Hematopoietic multipotent progenitor cell treated with erythropoietin and hydrocortisone succinate and interleukin-3 and kit ligand, for 4 days (in vitro differentiated cells): ENCODE measurements at places on chromosomes 11 and 22.
A peak's percentile ranks its signal among the peaks of the same experiment; 100 is the strongest.

GRCh38 chr11:61899146-61899841 is 7.9 kb upstream of the FADS3 start:
- DNase-seq = peak; percentile 94

DNA sequence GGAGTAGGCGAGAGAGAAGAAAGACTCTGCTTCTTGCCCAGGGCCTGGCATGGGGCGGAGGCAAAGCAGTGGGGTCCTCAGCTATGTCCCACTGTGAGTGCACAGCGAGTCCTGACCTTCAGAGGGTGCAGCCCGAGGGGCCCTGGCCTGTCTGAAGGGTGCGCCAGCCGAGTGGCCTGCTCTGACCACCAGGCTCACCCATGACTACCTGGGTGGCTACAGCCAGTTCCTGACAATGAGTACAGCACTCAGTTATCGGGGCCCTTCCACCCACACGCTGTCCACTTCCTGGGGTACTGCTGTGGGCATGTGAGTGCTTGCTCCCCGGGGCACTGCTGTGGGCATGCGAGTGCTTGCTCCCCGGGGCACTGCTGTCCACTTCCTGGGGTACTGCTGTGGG is 74.1 kb upstream of the B3GAT1 start:
- DNase-seq = no peak

GRCh38 chr11:75380716-75381420 is 18.4 kb upstream of the RPS3 start:
- DNase-seq = peak; percentile 69

DNA sequence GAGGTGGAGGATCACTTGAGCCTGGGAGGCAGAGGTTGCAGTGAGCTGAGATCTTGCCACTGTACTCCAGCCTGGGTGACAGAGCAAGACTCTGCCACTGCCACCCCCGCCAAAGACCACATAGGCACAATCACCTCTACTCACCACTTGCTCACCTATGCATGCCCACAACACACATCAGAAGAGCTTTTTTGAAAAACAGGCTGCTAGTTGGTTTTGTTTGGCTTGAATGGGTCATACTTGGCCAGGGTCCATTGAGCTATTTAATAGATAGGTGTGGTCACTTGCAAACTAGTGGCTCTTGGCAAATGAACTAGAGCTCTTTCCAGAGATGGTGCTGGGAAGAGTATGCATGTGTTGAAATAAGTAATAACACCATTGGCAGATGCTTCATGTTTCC is 80.1 kb downstream of the EMSY start:
- no peak for DNase-seq

DNA sequence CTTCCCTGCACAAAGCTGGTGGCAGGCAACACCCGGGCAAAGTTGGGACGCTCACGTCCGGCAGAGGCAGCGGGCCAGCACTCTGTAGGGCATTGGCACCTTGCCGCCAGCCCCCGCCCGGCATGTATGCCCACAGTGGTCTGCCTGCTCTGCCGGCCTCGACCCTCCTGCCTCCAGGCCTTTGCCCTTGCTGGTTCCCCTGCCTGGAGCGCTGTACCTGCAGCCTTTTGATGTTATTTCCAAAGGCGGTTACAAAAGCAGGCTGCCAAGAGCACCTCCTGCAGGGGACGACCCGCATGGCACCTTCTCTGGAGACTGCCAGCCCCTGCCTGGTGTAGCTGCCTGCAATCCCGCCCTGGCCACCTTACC is 56.5 kb upstream of the SHISAL1 start:
- no peak for DNase-seq

- peak; percentile 33 for DNase-seq
These were observed 64.0 kb upstream of the PTPRJ start for GRCh38 chr11:47916361-47916841.

GRCh38 chr22:47354668-47355387 is 592.4 kb downstream of the TBC1D22A start:
- DNase-seq = no peak

DNA sequence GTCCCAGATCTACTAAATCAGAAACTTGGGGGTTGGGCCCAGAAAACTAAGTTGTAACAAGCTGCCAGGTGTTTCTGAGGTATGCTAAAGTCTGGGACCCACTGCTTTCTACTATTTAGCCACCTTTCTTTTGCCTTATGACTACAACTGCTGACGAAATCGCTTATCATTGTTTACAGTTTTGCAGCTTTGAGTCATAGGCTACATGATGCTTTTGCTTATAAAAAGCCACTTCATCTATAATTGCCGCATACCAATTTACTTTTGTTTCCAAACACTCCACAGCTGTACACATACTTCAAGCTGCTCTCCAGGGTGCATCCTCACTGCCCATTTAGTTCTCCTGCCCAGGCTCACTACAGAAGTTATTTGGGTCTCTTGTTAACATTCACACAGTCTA is 144.7 kb downstream of the ENTHD1 start:
- no peak for DNase-seq

- peak; percentile 43 for DNase-seq
These were observed 2.2 kb downstream of the PHF21B start for GRCh38 chr22:45007391-45008185.

DNA sequence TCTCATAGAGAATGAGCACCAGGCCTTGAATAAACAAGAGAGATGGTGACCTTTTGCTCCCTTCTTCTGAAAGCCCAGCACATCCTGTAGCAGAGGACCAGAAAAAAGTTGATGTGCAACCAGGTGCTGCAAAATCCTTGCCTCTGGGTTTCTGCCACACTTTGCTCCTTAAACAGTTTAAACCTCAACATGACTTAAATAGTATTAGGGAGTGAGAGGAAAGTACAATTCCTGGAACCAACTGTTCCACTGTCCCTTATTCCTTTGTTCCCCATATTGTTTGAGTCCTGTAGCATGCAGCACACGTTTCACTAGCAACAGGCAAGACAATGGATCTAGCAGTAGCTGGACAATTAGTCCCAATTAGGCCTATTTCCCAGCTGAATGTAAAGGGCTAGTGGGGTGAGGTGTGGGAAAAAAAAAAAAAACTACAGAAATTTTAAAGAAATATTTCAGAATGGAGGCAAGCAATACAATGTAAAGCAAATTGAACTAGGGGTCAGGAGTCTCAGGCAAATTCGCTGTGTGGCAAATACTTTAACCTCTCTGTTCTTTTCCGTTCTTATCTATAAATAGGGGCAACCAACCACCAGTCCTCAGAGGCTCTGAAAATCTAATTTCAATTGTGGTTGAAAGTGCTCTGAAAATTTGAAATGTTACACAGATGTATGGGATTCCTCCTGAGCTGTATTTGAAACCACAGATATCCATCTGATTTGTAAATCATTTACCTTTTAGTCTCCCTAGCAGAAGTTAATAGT is 6.6 kb downstream of the MPPED2 start:
- DNase-seq = no peak

- peak; percentile 95 for DNase-seq
These were observed 96.2 kb downstream of the RASSF10 start for GRCh38 chr11:13105237-13105844.

GRCh38 chr11:104653407-104653806 is 244.9 kb downstream of the CASP12 start:
- DNase-seq = peak; percentile 77

GRCh38 chr11:121793291-121793690 is 322.7 kb downstream of the BLID start:
- no peak for DNase-seq

GRCh38 chr11:68550485-68550817 is 89.9 kb downstream of the PPP6R3 start:
- DNase-seq = peak; percentile 83

GRCh38 chr22:29744902-29745301 is 21.9 kb downstream of the ZMAT5 start:
- no peak for DNase-seq

DNA sequence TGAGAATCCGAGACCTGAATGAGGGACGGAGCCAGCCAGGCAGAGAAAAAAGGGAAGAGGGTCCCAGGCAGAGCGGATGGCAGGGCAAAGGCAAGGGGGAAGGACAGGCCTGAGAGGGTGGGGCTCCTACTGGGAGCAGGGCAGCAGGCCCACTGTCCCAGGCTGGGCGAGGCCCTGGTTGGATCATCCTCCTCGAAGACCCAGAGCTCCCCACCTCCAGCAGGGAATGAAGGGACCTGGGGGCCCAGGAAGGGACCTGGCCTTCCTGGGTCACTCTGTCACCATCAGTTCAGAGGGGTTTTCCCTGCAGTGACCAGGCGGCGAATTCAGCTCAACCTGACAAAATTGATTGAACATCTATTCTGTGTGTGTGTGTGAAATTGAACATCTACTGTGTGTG is 4.0 kb downstream of the CD5 start:
- DNase-seq = no peak

GRCh38 chr22:39825661-39826102 is 67.9 kb downstream of the ENTHD1 start:
- DNase-seq = no peak
